ENCODE measurements at places on chromosomes 6 and 20. TPM values are rescaled to one million over a fixed set of nuclear protein-coding genes. Genes with fewer than 3 reads are reported as not detected.
A peak's percentile ranks its signal among the peaks of the same experiment; 100 is the strongest.

The EPB41L1 gene
- 80.1 TPM for total RNA-seq

GRCh38 chr20:11195169-11195568, 521.4 kb upstream of the JAG1 start:
- DNase-seq, result no peak

GRCh38 chr6:115908906-115909559, 151.7 kb downstream of the FRK start:
- DNase-seq, result no peak

GRCh38 chr20:31693987-31694661, 28.5 kb downstream of the BCL2L1 start:
- DNase-seq, result no peak

DNA sequence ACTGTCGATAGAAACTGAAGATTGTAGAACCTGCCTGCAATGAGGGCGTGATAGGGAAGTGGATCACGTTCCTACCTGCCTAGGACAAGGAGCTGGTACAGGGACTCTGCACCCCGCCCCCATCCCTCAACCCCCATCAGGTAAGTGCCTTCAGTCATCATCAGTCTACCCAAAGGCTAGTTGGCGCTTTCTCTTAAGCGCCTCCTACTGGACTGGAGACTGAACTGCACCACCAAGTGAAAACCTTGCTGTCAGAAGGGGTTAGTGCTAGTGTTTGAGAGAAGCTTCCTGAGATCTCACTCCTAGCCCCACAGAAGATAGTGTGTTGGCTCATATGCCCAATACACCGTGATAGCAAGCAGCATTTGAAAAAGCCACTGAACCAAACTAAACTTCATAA, 706.5 kb upstream of the MAN1A1 start:
- DNase-seq, result no peak

DNA sequence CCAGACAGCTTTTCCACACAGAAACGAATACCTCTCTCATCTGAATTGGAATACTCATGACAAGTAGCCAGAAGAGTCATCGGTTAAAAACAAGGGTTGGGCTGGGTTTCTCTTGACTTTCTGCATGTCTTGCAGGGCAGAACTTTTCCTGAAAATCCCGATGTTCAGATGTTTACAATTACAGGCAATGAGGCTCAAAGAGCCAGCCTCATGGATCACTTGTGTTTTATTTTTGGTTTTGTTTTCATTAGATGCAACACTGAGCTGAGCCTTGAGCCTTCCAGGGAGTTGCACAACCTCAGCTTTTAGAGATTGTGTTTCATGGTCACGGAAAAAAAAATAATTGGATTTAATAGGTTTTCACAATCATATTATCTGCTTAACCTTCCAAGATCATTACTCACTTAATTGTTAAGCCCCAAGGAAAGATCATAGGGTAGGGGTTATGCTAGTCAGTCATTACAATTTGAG, 288.1 kb upstream of the PRDM1 start:
- peak; percentile 60 for DNase-seq
